ENCODE measurements at places on chromosomes 1 and 21.

- DNase-seq = peak; percentile 32
These were observed 44.1 kb upstream of the SLC25A33 start for GRCh38 chr1:9494936-9495758.

GRCh38 chr1:244412176-244412575, 39.5 kb downstream of the ADSS2 start:
- no peak for DNase-seq

DNA sequence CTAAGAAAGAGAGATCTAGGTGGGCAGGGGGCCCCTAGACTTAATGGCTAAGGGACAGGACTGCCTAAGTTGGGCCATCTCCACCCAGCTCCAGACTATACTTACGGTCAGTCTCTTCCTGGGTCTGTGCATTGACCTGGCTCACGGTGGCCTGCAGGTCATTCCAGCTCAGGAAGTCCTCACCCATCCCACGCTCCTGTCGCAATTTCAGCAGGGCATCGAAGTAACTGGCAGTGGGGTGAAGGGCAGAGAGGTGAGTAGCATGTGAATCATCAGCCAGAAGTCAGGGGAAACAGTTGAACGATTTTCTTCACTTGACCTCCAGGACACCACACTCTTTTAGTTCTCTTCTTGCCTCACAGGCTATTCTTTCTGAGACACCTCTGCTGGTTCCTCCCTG, 20.5 kb downstream of the IQGAP3 start:
- DNase-seq = no peak

GRCh38 chr1:152440635-152441471, 26.8 kb upstream of the CRNN start:
- DNase-seq = peak; percentile 20

DNA sequence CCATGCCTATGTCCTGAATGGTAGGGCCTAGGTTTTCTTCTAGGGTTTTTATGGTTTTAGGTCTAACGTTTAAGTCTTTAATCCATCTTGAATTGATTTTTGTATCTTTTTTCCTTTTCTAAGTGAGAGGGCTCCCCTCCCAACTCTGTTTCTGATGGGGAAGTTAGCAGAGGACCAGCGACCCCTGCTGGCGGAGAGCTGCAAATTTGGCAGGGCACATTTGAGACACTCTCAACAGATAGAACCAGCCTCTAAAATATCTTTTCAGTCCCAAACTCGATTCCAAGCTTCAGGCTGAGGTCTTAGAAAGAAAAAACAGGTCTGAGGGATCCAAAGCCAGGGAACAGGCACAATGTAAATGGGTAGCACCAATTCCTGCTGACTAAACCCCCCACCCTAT, 32.5 kb downstream of the LRRC3 start:
- no peak for DNase-seq

DNA sequence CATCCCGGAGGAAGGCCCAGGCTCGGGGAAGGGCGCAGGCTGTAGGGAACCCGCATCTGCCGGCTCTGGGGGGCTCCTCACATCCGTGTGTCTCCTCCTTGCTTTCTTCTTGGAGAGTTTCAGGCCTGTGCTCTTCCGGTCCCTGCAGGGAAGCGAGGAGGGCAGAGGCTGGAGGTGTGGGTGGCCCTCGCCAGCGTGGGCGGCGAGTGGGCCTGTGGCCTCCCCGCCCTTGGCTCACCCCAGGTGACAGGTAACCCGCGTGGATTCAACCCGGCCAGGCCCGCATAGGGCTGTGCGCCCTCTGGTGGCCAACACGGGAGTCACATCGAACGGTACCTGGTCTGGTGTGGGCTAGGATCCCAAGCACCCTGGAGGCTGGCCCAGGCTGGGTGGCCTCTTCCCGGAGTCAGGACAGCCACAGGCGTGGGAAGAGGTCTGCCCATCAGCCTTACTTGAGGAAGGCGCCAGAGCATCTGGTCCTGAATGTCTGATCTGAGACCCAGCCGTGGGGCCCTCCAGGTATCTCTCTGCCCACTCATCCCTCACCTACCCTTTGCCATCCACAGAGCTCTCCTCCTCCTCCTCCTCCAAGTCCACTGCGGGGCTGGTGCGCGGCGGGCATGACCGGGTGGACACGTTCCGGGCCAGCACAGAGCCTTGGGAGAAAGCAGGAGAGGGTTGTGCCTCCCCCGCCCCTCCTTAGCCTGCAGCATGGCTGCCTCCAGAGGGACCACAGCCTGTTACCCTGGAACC, 9.6 kb upstream of the TNFRSF25 start:
- DNase-seq = peak; percentile 70

DNA sequence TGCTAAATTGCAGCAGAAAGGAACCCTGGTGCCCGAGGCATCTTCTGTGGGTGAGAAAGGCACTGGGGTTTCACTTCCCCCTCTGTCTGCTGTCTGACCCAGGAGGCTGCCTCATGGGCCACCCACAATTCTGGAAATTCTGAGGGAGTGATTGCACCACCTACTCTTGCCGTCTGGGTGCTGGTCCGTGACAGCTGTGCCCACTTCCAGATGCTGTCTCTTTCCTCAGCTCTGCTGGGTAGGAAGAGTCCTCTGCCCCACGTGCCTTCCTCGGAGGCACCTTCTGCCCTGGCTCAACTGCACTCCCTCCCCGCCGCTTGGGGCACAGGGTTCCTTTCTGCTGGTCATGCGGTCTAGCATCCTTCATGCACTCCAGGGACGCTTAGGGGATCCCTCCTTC, 96.3 kb downstream of the ARHGEF10L start:
- DNase-seq = no peak

DNA sequence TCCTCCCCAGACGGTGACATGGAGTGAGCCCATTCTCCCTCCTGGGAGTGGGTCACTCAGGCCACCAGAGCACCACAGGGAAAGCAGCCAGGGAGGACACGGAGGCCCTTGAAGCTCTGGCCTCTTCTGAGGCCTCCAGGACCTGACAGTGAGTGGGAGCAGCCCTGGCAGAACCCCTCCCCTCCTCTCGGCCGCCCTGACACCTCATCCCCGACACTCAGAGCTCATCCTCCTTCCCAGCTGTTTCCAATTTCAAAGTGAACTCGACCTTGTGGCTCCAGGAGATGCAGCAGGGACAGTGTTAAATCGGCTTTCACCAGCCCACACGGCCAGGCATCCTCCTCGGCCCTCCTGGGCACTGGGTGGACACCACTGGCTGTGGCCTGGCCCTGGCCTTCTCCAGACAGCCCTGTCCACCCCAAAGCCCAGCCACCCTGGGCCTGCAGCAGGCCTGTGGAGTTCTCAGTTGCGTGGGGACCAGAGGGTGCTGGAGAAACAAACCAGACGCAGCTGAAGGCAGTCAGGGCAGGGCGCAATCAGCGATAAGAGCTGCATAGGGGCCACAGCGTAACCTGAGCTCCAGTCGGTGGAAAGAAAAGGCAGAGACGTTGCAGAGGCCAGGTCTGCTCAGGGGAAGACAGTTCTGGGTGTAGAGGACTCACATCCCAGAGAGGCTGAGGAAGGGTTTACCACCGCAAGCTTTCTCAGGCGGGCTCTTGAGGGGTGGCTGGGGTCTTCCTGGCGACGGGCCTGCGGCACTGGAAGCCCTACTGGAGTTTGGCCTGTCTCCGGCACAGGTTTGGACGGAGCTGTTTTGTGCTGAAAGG, 27.1 kb downstream of the FTCD start:
- no peak for DNase-seq

GRCh38 chr1:24119859-24120756, 8.2 kb upstream of the MYOM3 start:
- no peak for DNase-seq

DNA sequence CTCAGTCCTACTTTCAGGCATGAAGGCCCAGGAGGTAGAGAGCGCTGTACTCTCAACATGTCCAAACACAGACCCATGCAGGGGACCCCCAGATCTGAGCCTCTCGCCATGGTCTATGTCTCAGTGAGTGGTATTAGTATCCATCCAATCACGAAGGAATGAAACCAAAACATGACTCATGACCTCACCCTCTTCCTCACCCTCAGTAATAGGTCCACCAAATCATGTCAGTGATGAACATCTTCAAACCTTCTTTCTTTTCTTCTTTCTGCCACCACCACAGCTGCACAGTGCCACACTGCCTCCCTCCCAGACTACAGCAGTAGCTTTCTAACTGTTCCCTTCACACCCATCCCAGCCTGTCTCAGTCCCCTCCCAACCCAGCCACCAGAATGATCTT, 16.8 kb downstream of the C1orf116 start:
- no peak for DNase-seq

DNA sequence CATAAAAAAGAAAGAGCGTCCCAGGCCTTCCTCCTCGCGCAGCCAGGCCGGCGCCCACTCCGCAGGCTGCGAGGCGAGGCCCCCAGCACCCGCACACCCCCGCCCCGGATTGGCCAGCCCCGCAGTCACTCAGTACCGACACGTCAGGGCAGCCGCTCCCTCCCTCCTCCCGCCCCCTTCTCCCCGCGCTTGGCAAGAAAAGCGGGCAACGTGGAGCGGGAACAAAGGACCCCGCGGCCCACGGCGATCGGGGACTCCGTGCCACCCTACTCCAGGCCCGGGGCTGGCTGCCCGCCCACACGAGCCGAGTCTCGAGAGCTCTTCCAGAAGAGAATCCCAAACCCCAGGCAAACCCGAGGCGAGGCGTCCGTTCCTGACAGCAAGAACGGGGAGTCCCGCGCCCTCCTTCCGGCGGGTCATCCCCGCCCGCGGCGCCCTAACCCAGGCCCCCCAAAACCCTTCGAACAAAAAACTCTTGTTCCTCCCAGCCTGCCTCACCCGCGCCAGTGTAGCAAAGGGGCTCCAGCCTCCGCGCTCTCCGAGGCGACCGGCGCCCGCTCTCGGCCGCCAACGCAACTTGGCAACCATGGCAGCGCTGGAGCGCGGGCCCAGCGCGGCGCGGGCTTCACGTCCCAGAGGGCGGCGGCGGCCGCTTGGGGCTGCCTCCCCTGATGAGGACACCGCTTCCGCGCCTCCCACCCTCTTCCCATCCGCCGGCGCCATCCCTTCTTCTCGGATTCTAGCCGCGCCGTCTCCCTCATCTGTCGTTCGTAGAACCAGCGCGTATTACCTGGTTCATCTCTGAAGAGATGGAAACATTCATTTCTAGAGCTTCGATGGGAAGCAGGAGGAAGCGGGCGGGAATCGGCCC, 645 bp downstream of the IVNS1ABP start:
- DNase-seq = peak; percentile 73

- no peak for DNase-seq
These were observed 859 bp upstream of the ZBTB18 start for GRCh38 chr1:244050014-244050834.

GRCh38 chr1:41013024-41013423, 8.5 kb downstream of the SLFNL1 start:
- no peak for DNase-seq

- no peak for DNase-seq
These were observed 13.9 kb downstream of the CACHD1 start for GRCh38 chr1:64483731-64484414.

GRCh38 chr1:244335456-244335855, 116.3 kb downstream of the ADSS2 start:
- no peak for DNase-seq

GRCh38 chr1:225156254-225156653, 226.8 kb downstream of the DNAH14 start:
- DNase-seq = no peak

DNA sequence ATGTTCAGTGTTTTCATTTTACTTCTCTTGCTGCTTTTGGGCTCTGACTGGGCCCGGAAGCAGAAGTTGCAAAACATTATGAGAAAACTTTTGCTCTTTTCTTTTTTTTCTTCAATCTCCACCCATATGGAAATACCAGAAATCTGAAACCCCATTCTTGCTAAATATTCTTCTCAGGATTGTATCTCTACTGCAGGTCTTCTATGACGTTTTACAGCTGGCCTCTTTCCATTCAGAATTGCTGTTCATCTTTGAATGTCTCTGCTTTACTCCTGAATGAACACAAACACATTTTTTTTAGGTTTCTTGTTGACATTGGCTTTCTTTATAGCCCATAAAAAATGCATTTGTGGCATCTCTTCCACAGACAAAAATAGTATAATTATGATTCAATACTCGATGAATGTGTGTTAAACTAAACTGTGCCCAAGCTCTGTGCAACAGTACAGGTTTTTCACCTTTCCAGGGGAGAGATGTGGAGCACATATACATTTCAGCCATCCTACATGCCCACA, 18.8 kb downstream of the PTPRC start:
- DNase-seq = no peak

GRCh38 chr1:39900662-39901463, 854 bp downstream of the MYCL start:
- no peak for DNase-seq

DNA sequence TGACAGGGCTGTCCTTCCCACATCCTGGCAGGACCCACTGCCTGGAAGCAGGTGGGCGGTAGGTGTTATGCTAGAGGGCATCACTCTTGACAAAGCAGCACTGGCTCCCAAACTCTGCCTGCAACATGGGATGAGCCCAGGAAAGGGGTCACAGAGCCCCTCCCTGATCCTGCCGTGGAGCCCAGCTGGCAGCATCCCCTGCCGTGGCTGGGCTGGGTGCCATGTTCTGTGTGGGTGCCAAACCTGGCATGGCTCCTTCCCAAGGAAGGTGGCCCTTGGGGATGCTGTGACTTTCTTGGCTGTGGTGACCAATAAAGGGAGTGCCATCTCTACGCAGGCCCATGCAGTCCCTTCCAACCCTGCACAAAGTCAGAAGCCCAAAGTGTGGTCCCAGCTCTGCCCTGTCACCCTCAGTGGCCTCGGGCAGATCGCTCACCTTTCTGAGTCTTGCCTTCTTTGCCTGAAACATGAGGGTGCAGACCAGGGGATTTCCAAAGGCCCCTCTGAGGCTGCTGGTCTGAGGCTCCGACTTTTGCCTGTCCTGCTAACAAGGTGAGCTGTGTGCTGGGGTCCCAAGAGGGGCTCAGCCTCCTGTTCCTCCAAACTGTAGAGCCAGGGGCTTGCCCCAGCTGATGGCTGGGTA, 6.0 kb downstream of the CDK18 start:
- DNase-seq = no peak

DNA sequence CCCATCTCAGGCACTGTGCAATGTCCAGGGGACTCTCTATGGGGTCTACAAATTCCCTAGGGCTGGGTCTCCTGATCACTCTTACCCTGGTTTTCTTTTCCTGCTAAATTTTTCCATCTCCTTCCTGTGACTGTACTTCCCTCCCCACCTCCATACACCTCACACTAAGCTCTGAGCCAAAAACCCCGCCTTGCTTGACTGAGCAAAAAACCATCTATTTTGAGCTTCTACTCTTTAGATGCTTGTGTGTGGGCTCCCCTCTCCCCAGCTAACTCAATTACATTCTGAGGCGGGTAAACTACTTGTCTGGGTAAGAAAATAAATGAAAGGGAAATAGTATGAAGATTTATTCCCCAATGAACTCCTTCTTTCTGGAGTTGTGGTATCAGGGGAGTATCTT, 187.9 kb downstream of the PTPRU start:
- no peak for DNase-seq

DNA sequence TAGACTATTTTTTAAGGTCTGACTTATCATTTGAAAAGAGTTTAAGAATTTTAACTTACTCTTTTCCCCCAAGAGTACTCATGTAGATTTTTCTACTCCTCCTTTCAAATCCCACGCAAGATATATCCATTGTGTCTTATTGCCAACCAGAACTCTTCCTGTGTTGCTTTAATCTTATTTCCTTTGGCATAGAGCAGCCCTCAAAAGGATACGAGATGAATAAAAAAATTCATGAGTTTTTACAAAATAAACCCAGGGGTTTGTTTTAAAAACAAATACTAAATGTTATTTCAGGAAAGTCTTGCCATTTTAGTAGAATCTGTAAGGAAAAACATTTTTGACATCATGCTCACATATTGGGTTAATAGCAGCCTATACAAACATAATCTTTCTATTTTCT, 543.2 kb upstream of the CXADR start:
- no peak for DNase-seq

GRCh38 chr1:68363339-68363738, 86.4 kb downstream of the RPE65 start:
- no peak for DNase-seq
